ENCODE measurements at places on chromosomes 1 and 21. TPM values are rescaled to one million over a fixed set of nuclear protein-coding genes. Genes with fewer than 3 reads are reported as not detected.

Gene CCDC30
- total RNA-seq: 0.34 TPM

Gene S100A1
- not detected for total RNA-seq

Gene S100A12
- total RNA-seq: not detected

Gene NAV1
- 145 TPM for total RNA-seq

Gene OR2AK2
- not detected for total RNA-seq

Gene MARK1
- 3.1 TPM for total RNA-seq

Gene TENT5C
- 0.92 TPM for total RNA-seq

Gene FCN3
- total RNA-seq: not detected

Gene EPHA8
- total RNA-seq: not detected

Gene GBP5
- total RNA-seq: 3.0 TPM

Gene OPRD1
- total RNA-seq: not detected

Gene C1orf56
- 2.4 TPM for total RNA-seq

Gene CBS
- 25.7 TPM for total RNA-seq

Gene NTMT2
- not detected for total RNA-seq

Gene ASTN1
- total RNA-seq: not detected

Gene DNM3
- 3.4 TPM for total RNA-seq

Gene PLEKHA6
- total RNA-seq: 1.9 TPM

Gene GJA4
- 62.1 TPM for total RNA-seq

Gene CELA3A
- total RNA-seq: not detected

Gene C4BPA
- not detected for total RNA-seq

Gene C1orf105
- not detected for total RNA-seq

Gene CLEC20A
- not detected for total RNA-seq

Gene NPPA
- total RNA-seq: not detected

Gene HIVEP3
- total RNA-seq: 7.6 TPM

Gene LORICRIN
- total RNA-seq: not detected

Gene YRDC
- 19.6 TPM for total RNA-seq

Gene BNIPL
- total RNA-seq: not detected

Gene PCSK9
- total RNA-seq: 2.6 TPM

Gene RNU1-1
- under 0.01 TPM for total RNA-seq

Gene GPR153
- total RNA-seq: 4.7 TPM

Gene GUCA2B
- not detected for total RNA-seq

Gene SNX7
- 35.6 TPM for total RNA-seq

Gene HHIPL2
- not detected for total RNA-seq

Gene KCNA3
- not detected for total RNA-seq

Gene EDARADD
- not detected for total RNA-seq

Gene IFFO2
- total RNA-seq: 34.4 TPM

Measured in glomerular endothelial cell (primary cell).